ENCODE measurements at places on chromosomes 1 and 21. TPM values are rescaled to one million over a fixed set of nuclear protein-coding genes. Genes with fewer than 3 reads are reported as not detected.

DNA sequence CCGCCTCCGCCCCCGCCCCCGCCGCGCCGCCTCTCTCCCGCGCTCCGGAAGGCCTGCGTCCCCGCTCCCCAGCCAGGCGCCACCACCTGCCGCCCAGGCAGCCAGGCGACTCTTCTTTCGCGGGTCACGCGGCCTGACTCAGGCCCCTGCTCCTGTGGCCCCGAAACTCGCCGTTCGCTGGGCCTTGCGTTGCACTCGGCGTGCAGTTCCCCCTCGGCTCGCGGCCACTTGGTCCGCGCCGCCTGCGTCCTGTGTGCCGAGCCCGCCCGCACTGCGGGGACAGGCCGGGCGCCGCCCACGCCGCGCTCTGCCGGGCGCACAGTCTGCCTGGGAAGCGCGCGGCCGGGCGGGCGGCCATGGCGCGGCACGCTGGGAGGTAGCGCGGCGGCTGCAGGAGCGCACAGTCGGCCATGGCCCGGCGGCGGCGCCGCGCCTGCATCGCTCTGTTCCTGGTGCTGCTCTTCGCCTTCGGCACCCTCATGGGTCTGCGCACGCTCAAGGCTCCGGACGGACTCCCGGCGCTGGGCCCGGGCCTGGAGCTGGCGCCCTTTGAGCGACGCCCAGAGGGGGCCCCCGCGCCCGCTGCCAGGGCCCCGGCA is at the start of gene MANEAL:
Gene MANEAL (plus strand): TSS at position 75 of the 599 bp plus-strand sequence. CDS start 336 bp downstream, at position 411.
- peak within 1 kb of the TSS; percentile 65 for H3K4me3 ChIP-seq
- H3K27me3 ChIP-seq, result no peaks in the 10 kb centered on the region
- H3K27ac ChIP-seq, result no peak within 1 kb of the TSS
- peaks cover 11% of the 10 kb centered on the region for H3K4me1 ChIP-seq
- DNase-seq, result peak; percentile 63

The BEND5 gene
- 5.8 TPM for polyA plus RNA-seq

- no peaks in the 10 kb centered on the region for H3K4me1 ChIP-seq
- no peaks in the 10 kb centered on the region for H3K27me3 ChIP-seq
- no peak overlapping the region for H3K27ac ChIP-seq
- no peak for DNase-seq
- H3K4me3 ChIP-seq, result no peak overlapping the region
Observed at GRCh38 chr1:86648255-86648654, 56.1 kb upstream of the SH3GLB1 start.

The IPO9 gene
- 33.0 TPM for polyA plus RNA-seq

GRCh38 chr1:179632868-179633267 is 41.2 kb downstream of the TDRD5 start:
- H3K27ac ChIP-seq, result no peak overlapping the region
- H3K4me1 ChIP-seq, result no peaks in the 10 kb centered on the region
- DNase-seq, result no peak
- no peak overlapping the region for H3K4me3 ChIP-seq

DNA sequence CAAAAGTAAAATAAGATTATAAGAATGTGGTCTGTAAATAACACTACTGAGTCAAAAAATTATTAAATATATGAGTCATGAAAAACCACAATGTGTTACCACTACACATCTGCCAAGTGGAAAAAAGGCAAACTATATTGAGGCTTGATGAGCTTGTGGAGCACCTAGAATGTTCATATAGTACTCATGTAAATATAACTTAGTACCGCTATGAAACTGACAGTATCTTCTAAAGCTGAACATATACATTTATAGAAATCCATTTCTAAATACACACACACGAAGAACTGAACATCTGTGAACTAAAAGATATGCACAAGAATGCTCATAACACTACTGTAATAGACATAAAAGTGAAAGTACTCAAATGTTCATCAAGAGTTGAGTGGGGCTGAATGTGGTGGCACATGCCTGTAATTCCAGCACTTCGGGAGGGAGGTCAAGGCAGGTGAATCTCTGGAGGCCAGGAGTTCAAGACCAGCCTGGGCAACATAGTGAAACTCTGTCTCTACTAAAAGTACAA is 18.5 kb upstream of the GBP3 start:
- H3K4me3 ChIP-seq, result no peak overlapping the region
- H3K27me3 ChIP-seq, result no peaks in the 10 kb centered on the region
- no peak for DNase-seq
- no peaks in the 10 kb centered on the region for H3K4me1 ChIP-seq

The GPR25 gene
- polyA plus RNA-seq, result not detected

GRCh38 chr1:162251102-162251501 is 125.6 kb downstream of the SPATA46 start:
- no peaks in the 10 kb centered on the region for H3K27me3 ChIP-seq
- no peaks in the 10 kb centered on the region for H3K36me3 ChIP-seq
- no peak overlapping the region for H3K4me3 ChIP-seq
- no peak overlapping the region for H3K27ac ChIP-seq

DNA sequence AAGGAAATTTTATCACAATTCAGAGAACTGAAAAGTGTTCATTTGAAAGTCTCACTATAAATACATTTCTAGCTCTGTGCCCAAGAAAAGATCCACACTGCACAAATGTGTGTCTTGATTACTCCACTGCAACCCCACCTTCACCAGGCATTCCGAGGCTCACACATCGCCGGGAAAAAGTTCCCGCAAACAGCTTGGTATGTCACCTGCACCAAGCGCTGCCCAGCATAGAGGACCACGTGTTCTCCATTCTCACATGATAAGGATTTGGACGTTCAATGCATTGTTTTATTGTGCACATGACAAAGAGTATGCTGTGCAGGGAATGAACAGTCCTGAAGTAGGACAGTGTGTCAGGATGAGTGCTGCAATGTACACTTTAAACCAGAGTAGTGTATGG is 70.1 kb downstream of the ERG start:
- H3K27me3 ChIP-seq, result no peaks in the 10 kb centered on the region
- H3K4me3 ChIP-seq, result no peak overlapping the region
- no peak overlapping the region for H3K27ac ChIP-seq

- no peaks in the 10 kb centered on the region for H3K36me3 ChIP-seq
- no peaks in the 10 kb centered on the region for H3K4me1 ChIP-seq
- no peaks in the 10 kb centered on the region for H3K27me3 ChIP-seq
- no peak overlapping the region for H3K27ac ChIP-seq
Observed at GRCh38 chr21:35521293-35521692, 472.2 kb upstream of the RUNX1 start.
